ENCODE measurements at places on chromosomes 6 and 20.

- DNase-seq: no peak
Observed at GRCh38 chr6:24113891-24114290, 12.1 kb upstream of the NRSN1 start.

DNA sequence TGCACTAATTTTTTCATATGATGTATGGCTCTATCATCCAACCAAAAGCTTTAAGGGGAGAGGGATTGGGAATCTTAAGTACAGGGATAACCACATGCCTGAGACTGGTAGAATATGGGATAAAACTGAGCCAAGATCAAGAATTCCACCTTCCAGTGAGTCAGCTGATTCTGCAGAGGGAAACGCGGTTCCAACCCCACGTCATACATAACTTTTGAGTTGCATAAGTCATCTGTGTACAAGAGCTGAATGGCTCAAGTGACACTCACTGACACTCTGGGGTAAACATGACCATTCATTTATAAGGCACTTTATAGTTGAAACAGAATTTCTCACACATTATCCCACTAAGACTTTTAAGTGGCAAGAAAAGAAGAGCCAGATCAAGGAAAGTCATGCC is 16.4 kb downstream of the TRIM27 start:
- DNase-seq: peak; percentile 93

DNA sequence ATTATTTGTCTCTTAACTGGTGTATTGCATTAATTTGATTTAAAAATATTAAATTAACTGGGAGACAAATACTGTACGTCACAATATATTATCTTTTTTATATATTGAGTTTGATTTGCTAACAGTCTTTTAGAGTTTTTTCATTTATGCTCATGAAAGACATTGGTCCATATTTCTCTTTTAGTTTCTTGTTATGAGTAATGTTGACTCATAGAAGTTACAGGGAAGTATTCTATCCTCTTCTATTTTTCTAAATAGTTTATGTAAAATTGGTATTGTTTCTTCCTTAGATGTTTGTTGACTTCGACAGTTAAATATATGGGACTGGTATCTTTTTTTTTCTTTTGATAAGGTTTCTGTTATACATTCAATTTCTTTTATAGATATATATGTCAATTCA is 1115.6 kb upstream of the CITED2 start:
- DNase-seq: no peak

GRCh38 chr6:137791281-137792159 is 75.5 kb upstream of the TNFAIP3 start:
- no peak for DNase-seq
